ENCODE measurements at places on chromosomes 7 and 10.

- DNase-seq = no peak
Observed at GRCh38 chr7:149104749-149105148, 14.2 kb upstream of the ZNF786 start.

- peak; percentile 11 for DNase-seq
Observed at GRCh38 chr10:30719832-30720231, 90.3 kb upstream of the LYZL2 start.

DNA sequence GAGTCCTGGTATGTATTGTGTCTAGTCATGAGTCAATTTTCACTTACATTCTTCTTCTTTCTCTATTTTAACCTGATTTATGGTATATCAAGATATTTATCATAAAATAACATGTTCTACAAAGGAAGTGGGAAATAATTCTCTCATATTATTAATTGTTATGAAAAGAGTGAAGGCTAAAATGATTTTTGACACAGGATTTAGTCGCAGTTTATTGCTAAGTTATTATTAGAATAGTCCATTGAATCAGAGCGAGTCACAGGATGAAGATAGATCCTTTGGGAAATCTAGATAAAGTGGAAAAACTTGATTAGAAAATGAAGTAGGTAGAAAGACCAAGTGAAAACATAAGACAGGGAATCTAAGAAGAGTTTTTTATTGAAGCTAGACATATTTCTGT lies 184.3 kb upstream of the DGKB start:
- no peak for DNase-seq

GRCh38 chr7:12494687-12495024 lies 75.9 kb upstream of the SCIN start:
- no peak for DNase-seq

- DNase-seq = no peak
Observed at GRCh38 chr7:1647961-1648672, 22.0 kb upstream of the ELFN1 start.

DNA sequence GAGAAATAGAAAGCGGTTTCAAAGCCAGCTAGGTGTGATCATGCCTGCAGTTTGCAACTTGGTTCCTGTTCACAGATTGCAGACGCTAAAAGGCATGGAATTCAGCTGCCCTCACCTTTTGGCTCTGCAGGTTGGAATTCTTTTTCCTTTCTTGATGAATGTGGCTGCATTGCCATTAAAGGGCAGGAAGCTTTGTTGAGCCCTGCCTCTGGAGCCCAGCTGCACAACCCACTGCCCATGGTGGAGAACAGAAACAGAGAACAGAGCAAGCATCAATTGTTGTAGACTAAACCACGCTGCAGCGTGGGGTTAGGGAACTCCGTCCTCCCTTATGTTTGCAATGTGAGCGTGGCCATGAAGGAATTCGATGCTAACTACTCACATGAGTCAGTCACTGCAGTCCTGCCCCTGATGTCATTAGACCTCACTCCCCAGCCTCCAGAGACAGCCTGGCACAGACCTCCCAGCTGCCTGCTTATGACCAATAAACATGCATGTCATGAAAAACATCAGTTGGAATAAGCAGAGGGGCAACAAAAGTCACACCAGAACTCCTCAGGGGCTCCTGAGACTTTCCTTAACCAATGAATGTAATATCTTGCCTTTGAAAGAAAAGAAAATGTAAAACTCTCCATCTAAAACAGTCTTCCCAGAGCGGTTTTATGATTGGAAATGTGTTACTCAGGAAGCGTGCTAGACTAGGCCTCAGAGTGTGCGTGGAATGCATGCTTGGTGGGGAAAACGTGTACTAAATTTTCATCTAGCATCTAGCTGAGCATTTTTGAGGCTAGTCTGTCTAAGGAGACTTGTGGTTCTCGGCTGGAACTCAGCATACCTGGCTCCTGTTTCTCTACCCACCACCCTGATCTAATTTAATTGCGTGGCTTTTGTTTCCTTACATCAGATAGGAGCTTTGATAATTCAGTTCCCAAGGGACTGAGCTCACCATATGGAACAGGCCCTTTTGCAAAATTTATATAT lies 232.2 kb downstream of the KIAA1217 start:
- no peak for DNase-seq

DNA sequence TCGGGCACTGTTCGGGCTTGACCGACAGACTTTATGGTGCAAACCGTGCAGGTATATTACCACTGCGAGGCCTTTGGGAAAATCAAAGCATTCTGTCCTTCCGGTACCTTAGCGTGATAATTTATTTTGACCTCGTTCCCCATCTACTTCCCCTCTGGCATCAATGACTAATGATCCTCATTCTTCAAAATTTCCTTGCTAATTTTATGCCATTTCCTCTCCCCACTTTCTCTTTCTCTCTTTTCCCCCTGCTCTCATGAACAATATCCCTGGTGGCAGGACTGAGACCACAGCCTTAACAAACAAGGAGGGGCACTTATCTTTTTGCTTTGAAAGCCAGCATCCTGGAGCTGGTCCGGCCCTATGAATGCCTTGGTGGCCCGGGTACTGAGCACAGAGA lies 210.6 kb downstream of the TCF7L2 start:
- DNase-seq = no peak

- no peak for DNase-seq
Observed at GRCh38 chr10:70939441-70940003, 51.2 kb upstream of the PCBD1 start.

- DNase-seq = no peak
Observed at GRCh38 chr7:26937939-26938623, 73.7 kb upstream of the SKAP2 start.

DNA sequence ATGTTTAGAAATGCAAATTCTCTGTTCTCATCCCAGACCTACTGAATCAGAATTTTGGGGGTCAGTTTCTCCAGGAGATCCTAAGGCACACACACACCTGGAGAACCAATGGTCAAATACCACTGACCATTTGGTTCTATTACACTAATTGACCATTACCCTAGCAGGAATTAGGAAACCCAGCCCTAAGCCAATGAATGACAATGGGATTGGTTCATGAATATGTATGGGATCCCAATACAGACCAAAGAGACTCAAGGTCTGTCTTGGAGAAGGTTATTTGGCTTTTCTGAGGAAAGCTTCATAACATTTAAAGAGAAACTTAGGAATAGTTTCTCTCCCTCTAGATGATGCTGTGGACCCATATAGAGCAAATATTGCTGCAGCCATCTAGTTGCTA lies 317.0 kb downstream of the BMPER start:
- DNase-seq = no peak

- no peak for DNase-seq
Observed at GRCh38 chr7:134632937-134633540, 13.6 kb upstream of the BPGM start.

DNA sequence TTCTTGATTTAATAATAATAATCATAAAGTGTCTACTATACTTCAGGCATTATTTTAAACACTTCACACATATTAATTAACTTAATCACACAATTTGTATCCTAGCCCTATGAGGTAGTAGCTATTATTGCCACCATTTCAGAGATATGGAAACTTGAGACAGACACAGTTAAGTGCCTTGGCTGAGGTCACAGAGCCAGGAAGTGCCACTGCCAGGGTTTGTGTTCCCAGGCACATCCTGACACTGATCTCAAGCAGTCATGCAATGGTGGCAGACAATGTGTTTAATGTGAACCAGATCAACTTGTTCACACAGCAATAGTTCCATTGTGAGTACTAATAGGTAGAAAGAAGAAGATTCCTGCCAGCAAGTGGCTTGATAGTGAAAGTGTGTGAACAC lies 666.0 kb downstream of the SUGCT start:
- DNase-seq = no peak

DNA sequence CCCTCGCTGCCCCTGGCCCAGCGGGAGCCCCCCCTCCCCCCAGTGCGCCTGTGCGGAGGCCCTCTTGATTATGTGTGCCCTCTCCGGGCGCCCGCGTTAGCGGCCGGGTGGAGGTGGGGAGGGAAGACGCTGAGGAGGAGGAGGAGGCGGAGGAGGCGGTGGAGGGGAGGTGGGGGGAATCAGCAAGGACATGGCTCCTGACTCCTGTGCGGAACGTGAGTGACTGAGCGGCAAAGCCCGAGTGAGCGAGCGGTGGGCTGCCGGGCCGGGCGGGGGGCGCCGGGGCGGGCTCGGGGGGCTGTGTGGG lies 201 bp downstream of the MLLT10 start:
- no peak for DNase-seq

- DNase-seq = no peak
Observed at GRCh38 chr10:32692174-32692573, 246.2 kb downstream of the CCDC7 start.

DNA sequence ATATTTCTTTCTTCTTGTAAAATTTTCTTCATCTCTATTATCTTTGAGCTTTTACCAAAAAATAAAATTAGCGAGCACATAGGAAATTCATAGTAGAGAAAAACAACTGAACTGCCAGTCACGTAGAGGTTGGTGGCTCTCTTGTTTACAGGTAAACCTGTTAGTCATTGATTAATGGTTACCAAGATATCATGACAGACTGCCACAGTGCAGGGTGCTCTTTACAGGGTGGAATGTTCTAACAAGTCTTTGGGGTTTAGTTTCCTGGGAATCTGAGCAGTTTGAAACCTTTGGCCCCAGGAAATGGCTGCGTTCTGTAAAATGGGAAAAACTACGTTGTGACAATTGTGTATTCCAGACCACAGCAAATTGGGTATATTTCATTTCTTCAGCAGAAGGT lies 407.3 kb upstream of the ADARB2 start:
- no peak for DNase-seq

DNA sequence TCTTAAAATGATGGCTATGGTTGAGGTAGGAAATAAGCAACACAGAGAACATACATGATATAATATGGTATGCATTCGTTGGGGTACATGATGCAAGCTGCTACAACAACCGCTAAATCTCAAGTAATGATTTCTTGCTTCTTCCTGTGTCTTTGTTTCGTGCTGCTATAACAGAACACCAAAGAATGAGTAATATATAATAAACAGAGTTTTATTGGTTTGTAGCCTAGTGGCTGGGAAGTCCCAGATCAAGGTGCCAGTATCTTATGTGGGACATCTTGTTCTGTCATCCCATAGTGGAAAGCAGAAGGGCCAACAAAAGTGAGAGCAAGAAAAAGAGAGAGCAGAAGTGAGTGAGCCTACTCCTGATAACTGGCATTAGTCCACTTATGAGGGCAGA lies 689.7 kb downstream of the SUGCT start:
- no peak for DNase-seq

DNA sequence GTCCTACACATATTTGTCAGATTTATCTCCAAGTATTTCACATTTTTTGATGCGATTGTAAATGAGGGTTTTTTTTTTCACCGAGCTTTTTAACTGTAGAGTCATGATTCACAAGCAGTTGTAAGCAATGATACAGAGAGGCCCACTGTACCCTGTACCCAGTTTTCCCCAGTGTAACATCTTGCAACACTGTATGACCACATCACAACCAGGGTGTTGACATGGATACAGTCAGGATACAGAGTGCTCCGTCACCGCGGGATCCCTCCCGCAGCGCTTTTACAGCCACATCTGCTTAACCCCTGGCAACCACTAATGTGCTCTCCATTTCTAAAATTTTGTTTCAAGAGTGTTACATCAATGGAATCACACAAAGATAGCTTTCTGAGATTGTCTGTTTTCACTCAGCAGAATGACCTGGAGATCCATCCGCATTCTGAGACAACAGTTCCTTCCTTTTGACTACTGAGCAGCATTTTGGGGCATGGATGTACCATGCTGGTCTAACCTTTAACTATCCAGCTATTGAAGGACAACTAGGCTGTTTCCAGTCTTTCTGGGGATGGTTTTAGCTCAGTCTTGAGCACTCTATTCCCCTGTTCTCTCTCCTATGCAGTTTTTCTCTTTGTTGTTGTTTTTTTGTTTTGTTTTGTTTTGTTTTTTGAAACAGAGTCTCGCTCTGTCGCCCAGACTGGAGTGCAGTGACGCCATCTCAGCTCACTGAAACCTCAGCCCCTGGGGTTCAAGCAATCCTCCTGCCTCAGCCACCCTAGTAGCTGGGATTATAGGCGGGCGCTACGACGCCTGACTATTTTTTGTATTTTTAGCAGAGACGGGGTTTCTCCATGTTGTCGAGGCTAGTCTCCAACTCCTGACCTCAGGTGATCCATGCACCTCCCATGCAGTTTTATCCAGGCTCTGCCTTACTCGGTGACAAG lies 25.9 kb downstream of the GPRIN2 start:
- DNase-seq = no peak

DNA sequence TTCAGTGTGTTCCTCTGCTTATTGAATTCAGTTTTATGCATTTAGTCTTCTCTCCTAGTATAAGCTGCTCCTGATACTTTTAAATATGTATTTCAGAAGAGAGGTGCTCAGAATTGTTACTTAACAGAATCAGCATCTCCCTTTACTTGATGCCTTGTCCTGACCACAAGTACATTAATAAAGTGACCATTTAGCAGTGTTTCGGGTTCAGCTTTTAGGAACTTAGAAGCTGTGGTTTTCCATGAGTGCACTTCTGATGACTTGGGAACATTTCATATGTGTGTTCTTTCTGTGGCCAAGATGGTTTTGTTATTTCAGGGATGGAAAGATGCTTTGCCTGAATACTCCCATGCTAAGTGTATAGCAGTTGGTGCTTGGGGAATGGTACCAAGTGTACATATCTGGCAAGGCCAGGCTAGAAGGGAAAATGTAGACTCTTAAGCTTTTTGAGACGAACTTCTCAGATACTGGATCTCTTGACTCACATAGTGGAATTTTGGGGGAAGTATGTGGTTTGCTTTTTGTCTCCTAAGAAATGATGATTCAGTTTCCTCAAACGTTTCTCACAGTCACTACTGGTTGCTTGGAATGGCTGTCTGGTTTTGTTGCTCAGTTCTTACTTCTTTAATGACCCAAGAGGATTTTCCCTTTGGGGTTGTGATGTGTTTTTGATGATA lies 17.2 kb downstream of the SGPL1 start:
- no peak for DNase-seq

DNA sequence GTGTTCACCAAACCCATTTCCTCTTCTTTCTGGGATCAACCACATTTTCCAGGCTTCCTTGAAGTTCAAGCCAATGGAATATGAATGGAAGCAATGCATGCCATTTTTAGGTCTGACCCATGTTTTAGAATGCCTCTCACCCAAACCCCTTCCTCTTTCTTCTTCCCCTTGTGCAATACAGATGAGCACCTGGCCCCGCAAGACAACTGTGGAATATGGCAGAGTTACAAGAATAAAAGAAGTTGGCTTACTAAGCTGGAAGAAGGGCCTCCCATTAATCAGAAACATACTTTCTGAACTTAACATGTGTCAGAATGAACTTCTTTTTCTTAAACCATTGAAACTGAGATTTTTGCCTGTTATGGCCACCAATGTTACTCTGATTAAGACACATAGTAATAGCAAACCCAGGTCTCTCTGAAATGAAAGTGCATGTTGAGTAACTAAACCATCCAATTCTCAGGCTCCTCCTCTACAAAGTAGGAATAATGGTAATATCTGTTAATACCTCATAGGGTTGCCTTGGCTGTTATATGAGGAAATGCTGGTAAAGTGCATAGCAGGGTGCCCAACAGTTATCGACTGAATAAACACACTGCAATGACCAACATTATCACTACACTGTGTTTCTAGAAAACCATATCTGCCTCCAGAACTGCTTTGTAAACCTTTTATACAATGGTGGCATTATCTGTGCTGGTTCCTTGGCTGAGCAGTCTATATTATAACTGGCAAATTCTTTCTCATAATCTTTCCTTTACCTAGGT lies 382.2 kb upstream of the NRP1 start:
- no peak for DNase-seq

- no peak for DNase-seq
Observed at GRCh38 chr7:127708201-127708600, 56.2 kb downstream of the SND1 start.

- no peak for DNase-seq
Observed at GRCh38 chr10:90738885-90739284, 119.0 kb downstream of the HTR7 start.

GRCh38 chr10:22670788-22671187 lies 43.6 kb downstream of the PIP4K2A start:
- DNase-seq = no peak

- DNase-seq = no peak
Observed at GRCh38 chr10:103605359-103606096, 112.0 kb downstream of the NEURL1 start.
